ENCODE measurements at places on chromosomes 1 and 21. TPM values are rescaled to one million over a fixed set of nuclear protein-coding genes. Genes with fewer than 3 reads are reported as not detected.
A peak's percentile ranks its signal among the peaks of the same experiment; 100 is the strongest.

DNA sequence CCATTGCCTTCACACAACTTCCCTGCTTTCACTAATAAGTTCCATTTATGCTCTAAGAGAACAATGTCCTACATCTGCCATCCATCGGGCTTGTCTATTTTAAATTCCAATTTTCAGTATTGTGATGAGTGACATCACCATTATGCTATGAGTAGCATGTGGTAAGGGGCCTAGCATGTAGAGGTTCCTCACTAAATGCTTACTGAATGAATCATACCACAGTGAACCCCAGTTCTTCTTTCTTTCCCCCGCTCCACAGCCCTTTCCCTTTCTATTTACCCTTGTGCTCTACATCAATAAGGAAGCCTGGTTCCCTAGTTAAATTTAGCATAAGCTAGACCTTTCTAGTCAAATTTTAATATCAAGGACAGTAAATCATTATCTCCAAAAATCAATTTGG is 195.0 kb upstream of the RGS18 start:
- H3K4me1 ChIP-seq: no peaks in the 10 kb centered on the region
- no peak overlapping the region for H3K27ac ChIP-seq
- H3K4me3 ChIP-seq: no peak overlapping the region
- no peaks in the 10 kb centered on the region for H3K27me3 ChIP-seq
- DNase-seq: peak; percentile 59

DNA sequence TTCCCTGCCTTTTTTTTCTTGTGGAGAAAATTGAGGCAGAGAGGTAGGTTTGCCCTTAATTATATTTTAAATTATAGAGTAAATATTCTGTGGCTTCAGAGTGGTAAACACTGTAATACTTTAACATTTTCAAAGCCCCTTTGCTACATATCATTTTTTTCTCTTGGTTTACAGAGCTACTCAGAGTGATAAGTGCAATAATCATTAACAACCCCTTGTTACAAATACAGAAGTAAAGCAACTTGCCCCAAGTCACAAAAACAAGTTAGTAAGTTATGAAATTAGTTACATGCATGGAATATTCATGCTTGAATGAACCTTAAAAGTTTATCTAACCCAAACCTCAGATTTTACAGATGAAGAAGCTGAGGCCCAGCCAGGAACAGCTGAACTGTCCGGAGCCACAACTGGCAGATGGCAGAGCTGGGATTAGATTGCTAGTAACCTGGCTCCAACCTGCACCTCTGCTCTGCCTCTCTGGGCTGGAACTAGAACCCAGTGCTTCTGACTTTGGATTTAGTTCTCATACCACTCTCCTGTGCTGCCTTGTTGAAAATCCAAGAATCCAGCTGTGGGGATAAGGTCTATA is 48.7 kb downstream of the TNN start:
- H3K36me3 ChIP-seq: no peaks in the 10 kb centered on the region
- H3K27me3 ChIP-seq: no peaks in the 10 kb centered on the region
- no peak overlapping the region for H3K4me3 ChIP-seq
- DNase-seq: no peak
- no peak overlapping the region for H3K27ac ChIP-seq

DNA sequence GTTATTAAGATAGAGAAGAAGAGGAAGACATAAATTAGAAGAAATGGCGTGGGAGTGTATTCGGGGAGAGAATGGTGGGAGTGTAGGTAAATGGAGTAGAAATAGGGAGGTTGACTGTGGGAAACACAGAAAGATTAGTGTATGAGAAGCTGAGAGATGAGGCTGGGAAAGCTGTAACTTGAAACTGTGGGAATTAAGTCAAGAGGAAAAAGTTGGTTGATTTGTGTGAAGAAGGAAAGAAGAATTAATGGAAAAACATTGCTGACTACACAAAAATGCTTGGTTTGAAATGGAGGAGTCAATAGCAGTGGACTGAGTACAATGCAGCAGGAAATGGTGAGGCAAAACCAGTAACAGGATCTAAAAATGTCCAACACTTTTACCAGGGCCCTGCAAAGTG is 448.3 kb downstream of the PTPRC start:
- peaks cover 6% of the 10 kb centered on the region for H3K4me1 ChIP-seq
- H3K27ac ChIP-seq: no peak overlapping the region
- H3K36me3 ChIP-seq: no peaks in the 10 kb centered on the region
- no peak overlapping the region for H3K4me3 ChIP-seq

S100A2 gene
- total RNA-seq: 3.6 TPM

All from IMR-90 (cell line).